ENCODE measurements at places on chromosomes 4 and X.

DNA sequence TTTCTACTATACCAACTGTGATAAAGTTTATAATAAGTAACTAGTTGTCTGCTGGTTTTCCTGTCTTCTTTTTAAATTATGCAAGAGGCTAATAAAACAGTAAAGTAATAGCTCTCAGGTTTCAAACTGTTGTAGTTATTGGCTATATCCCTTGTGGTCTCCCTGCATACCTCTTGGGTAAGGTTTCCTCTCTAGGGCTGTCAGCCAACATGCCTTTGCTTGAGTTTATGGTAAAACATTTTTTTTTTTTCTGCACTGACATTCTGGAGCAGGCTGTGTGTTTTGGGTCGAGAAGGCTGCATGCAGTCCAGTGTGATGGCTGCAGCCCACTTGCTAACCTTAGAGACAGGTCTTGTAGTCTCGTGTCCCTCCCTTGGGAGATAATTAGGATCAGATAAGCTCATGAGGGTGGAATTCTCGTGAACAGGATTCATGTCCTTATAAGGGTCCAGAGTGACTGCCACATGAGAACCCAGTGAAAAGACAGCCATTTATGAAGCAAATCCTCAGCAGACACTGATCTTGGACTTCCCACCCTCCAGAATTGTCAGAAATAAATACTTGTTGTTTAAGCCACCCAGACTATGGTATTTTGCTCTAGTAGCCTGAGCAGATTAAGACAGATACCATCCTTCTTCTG, 831.2 kb downstream of the CCSER1 start:
- peak; percentile 12 for DNase-seq

- DNase-seq, result no peak
Measured at GRCh38 chr4:57064120-57064519, 46.1 kb downstream of the IGFBP7 start.

GRCh38 chr4:117417856-117418255, 332.5 kb upstream of the TRAM1L1 start:
- DNase-seq, result no peak

- DNase-seq, result no peak
Measured at GRCh38 chr4:158588285-158588684, 66.6 kb downstream of the RXFP1 start.

DNA sequence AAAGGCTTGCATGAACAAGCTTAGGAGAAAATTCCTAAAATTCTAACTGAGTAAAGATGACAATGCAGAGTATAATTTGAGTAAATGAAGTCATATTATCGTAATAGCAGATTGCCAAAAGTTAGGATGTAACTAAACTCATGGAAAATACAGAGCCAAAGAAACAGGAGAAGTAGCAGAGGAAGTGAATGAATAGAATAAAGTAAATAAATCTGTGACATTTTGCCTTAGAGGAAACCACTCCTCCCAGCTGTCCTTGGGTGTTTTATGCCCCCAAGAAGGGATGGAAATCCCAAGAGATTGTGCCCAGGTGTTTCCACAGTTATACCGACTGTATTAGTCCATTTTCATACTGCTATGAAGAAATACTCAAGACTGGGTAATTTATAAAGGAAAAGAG, 1.9 kb upstream of the BMX start:
- DNase-seq, result no peak

DNA sequence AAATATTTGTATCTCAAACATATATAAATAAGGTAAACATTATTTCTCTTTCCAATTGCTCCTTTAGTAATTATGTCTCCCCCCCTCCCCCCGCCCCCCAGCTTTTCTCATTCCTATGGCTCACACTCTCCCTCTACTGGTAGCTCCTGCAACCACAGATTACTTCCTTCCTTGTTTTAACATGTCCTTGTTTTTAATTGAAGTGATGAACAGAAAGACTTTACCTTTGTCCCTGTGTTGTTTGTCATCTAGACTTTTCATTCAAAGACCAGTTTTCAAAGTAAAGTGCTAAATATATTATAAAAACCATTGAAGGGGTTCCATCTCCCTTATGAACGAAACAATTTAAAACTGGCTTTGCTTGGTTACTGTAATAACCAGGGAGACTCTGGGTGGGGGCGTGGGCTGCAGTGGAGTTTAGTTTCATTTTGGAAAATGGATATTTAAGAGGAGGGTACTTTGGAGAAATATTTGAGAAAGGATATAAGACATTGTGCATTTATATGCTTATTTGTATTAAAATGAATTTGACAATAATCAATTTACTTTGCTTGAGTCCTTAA, 352.9 kb downstream of the RAPGEF2 start:
- no peak for DNase-seq

Measured in BJ (cell line).